A549 treated with GW870086 at 1 μM for 4 hours (cell line): ENCODE measurements at places on chromosomes 3 and 15. TPM values are rescaled to one million over a fixed set of nuclear protein-coding genes. Genes with fewer than 3 reads are reported as not detected.

The SPESP1 gene
- total RNA-seq, result not detected in 5 replicates

The VWA5B2 gene
- total RNA-seq, result 0.33 to 0.62 TPM (median 0.52 TPM) in 5 replicates

The ATP8B4 gene
- total RNA-seq, result 0.57 to 1.4 TPM (median 0.63 TPM) in 5 replicates

The SLC22A14 gene
- total RNA-seq, result not detected in 5 replicates

The C3orf80 gene
- 1.3 to 1.8 TPM (median 1.4 TPM) in 5 replicates for total RNA-seq

The DNASE1L3 gene
- 0.35 TPM in 1 of 5 replicates, not detected in the others for total RNA-seq

The CHST13 gene
- 0.41 to 1.5 TPM (median 0.88 TPM) in 5 replicates for total RNA-seq
